Esophagus squamous epithelium (tissue), 5 donors: ENCODE measurements at places on chromosomes 6 and 20.

DNA sequence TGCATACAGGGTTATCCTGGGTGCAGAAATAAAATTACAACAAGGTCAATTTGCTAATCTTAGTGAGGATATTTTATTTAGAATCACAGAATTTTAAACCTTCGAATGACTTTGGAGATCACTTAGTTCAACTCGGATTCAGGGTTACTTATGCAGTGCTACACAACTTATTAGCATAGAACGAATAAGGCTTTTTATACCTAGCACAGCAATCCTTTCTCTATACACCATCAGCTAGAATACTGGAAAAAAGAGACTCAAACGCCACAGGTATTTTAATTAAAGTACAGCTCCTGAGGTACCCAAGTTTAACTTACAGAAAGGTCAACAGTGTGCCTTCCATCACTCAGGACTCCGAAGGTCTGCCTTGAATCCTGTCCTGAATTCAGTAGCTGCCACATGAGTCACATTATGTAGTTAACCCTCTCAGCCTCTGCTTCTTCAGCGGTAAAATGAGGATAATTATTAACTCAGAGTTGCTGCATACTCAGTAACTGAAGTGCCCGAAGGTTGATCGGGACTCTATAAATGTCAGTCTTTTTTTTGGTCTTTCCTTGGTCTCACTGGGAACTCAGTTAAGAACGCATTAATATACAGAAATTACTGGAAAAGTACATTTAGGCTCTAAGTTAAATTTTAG, 6.0 kb upstream of the QKI start:
- DNase-seq = no peak

- no peak for DNase-seq
Measured at GRCh38 chr6:162560891-162561290, 166.7 kb downstream of the PRKN start.

DNA sequence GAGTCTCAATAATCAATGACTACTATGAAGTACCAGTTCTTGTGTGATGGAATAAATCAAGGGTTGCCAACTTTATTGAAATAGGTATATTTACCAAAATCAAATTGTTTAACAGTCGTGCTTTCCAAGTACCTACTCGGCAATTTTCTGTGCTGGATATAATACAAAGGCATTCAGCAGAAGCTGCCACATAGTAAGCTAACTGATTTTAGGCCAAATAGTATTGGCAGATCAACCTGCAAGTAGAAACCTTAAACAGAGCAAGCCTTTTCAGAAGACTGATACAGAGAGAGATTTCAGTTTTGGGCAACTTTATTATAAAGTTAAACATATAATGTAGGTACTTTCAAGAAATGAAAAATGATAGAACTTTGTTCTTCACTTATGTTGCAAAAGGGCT, 174.6 kb downstream of the ASCC3 start:
- no peak for DNase-seq

DNA sequence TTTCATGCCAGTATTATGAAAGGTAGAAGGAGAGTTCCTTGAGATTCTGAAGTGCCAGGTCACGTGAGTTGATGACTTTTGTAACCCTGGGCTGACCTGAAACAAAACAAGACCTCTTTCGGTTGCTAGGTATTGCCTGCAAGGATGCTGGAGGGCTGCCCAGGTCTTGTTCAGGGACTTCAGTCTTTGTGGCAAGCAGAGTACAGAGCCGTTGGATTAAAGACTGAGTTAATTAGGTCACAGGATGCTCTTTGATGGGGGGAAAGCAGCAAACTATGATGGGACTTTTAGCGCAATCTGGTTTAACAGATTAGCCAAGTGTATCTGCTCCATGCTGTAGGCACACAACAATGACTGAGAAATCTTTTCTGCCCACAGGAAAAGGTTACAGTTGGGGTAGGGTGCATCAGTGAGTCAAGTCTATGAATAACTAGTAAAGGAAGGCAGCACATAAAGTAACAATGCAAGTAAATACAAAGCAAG, 12.8 kb upstream of the ELOVL5 start:
- no peak for DNase-seq

DNA sequence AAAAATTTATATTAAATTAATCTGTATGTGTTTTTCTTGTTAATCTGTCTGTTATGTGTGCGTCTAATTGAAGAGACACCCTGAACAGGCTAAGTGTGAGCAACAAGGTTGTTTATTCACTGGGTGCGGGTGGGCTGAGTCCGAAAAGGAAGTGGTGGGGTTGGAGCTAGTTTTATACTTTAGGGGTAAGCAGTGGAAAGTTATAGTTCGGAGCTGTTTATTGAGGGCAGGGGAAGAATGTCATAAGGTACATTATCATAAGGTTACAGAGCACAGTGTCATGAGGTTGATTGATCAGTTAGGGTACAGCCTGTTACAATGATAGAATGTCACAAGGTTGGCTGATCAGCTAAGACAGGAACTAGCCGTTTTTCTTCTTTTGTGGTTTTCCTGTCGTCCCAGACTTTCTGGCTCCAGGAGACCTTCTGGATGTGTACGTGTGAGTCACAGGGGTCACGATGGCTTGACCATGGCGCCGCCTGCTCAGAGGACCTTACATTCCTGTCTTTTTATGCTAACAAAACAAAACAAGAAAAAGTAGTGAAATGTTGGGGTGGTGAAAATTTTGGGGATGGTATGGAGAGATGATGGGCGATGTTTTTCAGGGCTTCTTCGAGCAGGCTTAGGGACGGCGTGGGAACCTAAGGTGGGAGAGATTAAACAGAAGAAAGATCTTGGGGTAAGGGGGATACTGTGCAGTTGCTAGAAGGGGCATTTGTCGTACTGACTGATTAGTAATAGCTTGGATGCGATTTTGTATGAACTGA, 754.0 kb upstream of the ADGRB3 start:
- no peak for DNase-seq

DNA sequence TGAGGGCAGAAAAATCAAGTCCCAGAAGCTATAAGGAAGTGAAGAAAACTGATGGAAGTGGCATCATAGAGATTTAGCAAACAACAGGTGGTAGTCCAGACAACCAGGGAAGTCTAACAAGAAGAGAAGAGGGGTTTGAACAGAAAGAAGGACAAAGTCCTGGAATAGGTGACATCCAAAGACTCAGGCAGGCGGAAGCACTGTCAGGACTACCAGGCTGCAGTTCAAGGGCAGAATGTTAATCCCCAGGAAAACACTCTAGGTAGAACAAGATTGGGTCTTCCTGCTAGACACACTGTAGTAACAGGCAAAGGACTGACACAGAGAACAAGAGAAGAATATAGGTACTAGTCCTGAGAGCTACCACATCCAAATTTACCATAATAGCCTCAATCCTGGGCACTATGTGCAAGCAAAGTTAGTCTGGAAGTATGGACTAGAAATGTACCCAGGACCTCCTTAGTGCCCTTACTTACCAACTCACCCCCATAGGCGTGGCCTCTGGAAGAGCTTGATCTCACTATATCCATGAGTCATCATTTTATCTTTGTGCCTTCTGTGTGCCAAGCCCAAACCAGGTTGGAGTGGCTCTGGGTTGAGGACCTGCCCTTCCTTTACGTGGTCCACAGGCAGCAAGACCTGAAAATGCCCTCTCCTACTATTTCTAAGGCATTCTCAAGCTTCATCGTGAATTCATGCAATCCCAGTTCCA, 2.2 kb upstream of the EPB41L2 start:
- DNase-seq = no peak

DNA sequence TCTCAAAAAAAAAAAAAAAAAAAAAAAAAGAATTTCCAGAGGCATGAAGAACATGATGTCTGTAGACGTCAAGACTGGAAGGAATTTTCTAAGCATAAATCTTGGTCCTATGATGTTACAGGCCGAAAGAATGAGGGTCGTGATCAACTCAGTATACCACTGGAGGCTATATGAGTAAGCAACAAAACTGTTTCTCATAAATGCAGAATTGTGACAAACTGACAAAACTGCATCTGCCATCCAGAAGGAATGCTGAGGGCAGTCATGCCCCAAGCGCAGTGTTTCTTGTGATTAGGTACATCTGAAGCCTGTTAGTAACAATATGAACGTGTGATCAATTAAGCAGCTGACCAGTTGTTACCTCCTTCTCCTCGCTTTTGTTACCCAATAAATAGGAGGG, 43.5 kb upstream of the ADGRG6 start:
- no peak for DNase-seq

DNA sequence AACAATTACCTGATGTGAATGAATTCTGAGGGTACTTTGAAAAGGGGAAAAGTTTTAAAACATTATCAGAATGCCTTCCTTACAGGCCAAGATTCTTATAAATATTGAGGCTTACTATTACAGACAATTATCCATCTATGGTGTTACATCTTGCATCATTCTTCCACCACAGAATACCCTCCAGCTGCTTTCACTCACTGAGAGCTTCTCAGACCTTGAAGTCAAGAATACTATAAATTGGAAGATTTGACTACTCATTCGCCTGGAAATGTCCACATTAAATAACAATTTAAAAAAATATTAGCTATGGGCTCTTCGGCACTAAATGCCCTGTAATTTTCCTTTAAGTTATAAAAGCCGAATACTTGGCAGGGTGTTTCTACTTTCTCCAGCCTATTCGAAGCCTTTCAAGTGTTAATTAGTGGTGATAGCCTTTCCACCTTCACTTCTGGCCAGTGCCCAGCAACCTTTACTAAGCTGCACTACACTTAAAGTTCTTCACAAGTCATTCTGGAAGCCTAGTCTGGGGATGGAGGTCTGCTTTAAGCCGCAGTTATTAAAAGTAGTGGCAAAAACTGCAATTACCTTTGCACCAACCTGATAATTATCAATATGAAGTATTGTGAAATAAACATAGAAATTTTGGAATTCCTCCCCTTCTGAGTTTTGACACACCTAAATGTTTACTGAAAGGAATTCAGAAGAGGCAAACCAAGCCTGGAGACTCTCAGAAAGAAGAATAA, 100.9 kb downstream of the BMP5 start:
- DNase-seq = no peak

- no peak for DNase-seq
Measured at GRCh38 chr6:25058441-25058840, 122.7 kb upstream of the RIPOR2 start.

- DNase-seq = no peak
Measured at GRCh38 chr6:131755597-131755996, 44.8 kb upstream of the CTAGE9 start.

- DNase-seq = peak; percentile 4
Measured at GRCh38 chr20:39775110-39775509, 813.0 kb downstream of the DHX35 start.

DNA sequence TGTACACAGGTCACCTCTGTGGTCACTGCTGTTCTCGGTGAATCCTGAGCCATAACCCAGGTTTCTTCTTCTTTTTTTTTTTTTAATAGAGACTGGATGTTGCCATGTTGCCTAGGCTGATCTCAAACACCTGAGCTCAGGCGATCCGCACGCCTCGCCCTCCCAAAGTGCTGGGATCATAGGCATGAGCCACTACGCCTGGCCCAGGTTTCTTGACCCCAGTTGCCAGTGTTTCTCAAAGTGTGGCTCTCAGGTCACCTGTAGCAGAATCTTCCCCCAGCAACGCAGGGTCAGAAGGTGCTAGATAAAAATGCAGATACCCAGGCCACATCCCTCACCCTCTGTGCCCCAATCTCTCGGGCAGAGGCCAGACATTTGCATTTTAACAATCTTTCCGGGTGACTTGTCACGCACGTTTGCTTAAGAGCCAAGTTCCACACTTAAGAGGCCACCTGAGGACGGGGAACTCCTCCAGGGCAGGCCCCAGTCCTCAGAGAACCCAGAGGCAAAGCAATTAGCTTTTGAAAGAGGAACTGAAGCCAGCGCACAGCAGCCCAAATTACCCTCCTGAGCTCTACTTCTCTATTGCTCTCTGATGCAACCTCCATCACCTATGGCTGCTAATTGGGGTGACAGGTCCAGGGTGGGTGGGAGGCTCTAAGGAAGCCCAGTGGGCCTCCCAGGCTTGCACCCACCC, 81.8 kb downstream of the NFATC2 start:
- DNase-seq = no peak

DNA sequence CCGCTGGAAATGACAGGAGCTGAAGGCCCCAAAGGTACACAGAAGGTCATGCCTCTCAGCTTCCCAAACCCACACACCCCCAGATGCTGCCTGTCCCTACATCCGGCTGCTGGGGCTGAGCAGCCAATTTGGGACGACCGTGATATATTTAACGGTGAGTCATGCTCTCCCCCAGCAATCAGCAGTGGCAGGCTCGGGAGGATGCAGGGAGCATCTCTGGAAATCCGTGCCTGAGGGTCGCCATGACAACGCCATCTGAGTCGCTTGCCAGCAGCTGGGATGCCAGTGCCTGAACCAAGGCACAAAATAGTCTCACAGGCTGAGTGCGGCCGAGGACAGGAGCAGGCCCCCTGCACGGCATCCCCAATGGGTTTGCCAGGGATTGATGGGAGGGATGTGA, 57.9 kb downstream of the KCNB1 start:
- DNase-seq = no peak

DNA sequence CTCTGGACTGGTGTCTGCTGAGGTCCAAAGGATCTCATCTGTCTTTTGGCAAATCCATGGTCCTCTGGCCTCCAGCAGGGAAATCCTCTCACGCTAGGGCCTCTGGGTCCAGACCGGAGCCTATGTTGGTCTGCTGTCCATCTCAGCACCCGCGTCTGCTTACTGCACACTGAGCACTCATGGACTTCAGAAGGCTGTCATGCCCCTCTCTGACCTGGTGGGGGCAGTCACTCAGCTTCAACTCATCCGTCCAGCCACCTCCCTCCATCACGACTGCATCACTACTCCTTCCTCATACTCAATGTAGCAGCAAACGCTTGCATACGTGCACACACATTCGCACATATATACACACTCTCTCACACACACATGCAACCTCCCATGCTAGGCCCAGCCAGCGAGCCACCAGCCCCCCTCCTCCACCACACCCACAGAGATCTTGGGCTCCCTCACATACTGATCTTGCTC, 33.3 kb downstream of the GABRR2 start:
- DNase-seq = no peak

- no peak for DNase-seq
Measured at GRCh38 chr6:27791182-27791943, 120.8 kb downstream of the OR2B2 start.

GRCh38 chr6:108260126-108260808, 573 bp downstream of the SNX3 start:
- DNase-seq = peak; percentile 45

DNA sequence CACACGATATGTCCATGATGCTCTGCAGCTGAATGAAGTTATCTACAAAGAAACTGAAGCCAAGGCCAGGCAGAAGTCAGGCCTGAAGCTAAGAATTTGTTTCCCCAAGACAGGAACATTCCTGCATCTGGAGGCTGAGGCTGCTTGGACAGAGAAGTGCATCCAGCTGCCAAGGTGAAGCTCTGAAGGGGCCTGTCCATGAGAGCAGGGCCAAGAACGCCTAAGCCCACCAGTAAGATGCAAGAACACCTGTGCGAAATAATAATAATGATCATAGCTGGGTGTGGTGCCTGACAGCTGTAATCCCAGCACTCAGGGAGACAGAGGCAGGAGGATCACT, 37.7 kb upstream of the B4GALT5 start:
- no peak for DNase-seq

DNA sequence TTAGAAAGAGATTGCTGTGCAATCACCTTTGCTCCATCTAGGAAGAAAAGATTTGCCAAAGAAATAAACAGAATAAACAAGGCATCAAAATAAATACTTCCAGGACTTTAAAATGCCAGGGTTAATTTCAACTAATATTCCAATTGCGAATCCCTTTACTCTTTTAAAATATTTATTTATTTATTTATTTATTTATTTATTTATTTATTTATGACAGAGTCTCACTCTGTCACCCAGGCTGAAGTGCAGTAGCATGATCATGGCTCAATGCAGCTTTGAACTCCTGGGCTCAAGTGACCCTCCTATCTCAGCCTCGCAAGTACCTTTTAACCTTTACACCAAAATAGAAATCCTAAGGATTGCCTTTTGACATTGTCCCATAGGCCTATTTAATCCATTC, 191.1 kb downstream of the EDN1 start:
- no peak for DNase-seq
